ENCODE measurements at places on chromosomes 6 and 20.

DNA sequence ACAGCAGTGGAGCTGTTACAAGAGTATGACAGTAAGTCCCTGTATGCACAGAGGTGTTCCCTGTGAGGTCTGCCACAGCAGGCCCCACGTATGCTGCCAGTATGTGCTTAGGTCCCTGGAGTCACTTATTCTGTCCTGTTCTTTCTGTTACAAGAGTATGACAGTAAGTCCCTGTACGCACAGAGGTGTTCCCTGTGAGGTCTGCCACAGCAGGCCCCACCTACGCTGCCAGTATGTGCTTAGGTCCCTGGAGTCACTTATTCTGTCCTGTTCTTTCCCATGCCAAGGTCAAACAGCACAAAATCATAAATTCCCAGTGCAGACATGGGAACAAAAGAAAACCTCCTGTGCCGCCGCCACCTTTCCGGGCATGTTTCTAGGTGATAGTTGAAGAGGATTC, 192.2 kb downstream of the SASH1 start:
- DNase-seq = no peak

DNA sequence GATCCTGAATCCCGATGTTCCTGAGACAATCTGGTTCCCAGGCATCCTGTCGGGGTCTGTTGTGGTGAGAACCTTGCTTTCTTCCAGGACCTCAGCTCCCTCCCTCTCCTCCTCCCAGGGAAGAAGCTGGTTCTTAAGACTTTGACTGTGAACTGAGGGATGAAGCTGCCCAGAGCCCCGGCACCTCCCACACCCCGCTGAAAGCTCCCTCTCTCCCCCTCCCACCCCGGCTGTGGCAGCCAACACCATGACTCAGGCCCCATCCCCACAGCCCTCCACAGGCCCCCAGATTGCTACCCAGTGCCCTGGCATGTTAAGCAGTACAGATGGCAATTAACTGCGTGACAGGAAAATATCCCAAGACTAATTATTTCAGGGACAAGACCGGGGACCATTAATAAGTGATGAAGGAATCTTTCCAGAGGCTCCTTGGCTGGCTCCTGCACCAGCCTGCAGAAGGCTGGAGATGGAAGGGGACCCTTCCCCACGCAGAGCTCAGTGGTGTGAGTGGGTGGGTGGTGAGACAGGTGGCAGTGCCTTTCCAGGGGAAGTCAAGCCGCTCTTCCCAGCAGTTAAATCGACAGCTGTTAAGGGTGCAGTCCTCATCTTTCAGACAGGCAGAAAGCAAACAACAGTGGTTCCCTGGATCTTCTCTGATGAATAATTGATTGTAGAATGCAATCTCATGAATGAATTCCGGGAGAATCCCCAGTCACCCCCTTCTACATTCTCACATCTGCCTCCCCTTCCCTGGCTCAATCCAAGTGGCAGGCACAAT, 237.9 kb downstream of the LRFN2 start:
- DNase-seq = no peak

GRCh38 chr6:4446982-4447381, 311.6 kb upstream of the ECI2 start:
- no peak for DNase-seq

DNA sequence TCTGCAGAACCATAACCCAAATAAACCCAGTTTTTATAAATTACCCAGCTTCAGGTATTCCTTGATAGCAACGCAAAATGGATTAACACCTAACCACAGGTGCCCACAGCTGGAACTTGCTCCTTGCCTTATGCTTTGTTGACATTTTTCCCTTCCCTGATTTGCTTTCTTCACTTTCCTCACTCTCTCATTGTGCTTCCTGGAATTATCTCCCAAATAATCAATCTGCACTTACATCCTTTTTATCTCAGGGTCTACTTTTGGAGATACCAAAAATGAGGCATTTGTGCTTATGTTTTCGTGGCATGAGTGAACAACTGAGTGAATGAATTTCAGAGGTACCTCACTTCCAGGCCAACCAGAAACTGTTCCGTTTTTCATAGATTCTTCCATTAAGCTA, 374.3 kb downstream of the DOK5 start:
- DNase-seq = no peak

DNA sequence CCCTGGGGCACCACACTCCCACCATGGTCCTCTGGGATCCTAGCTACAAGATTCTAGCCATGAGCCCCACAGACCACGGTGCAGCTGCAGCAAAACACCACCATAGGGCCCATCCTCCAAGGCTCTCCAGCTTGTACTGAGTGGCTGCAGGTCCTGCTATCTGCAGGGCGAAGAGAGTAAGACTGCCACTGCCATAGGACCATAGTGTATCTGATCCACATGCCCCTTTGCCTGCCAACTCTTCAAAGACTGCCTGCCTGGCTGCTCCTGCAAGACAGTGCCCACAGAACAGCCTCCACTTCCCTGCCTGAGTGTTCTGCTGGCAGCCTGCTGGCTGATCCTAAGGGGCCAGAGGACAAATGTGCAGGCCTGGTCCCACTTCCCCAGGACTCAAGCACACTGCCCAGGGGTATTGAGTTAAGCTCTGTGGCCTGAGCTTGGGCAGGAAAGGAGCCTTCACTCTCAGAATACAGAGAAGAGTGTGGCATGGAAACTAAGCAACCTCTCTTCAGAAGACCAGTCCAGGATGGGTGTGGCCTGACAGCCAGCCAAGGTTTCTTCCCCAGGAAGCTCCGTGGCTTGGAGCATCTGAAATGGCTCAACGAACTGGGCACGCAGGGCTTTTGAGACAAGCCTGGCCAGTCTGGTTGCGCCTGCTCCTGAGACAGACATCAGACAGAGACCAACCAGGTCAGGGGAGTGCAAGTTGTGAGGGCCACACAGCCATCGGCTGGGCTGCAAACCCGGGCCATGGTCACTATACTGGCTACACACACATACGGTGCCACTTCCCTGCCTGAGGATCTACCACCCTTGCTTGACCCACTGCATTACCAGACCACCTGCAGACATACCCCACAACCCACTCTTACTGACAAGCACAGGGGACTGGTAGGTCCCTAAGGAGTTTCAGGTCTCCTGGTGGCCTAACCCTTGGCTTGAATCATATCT, 54.5 kb downstream of the RNGTT start:
- no peak for DNase-seq

DNA sequence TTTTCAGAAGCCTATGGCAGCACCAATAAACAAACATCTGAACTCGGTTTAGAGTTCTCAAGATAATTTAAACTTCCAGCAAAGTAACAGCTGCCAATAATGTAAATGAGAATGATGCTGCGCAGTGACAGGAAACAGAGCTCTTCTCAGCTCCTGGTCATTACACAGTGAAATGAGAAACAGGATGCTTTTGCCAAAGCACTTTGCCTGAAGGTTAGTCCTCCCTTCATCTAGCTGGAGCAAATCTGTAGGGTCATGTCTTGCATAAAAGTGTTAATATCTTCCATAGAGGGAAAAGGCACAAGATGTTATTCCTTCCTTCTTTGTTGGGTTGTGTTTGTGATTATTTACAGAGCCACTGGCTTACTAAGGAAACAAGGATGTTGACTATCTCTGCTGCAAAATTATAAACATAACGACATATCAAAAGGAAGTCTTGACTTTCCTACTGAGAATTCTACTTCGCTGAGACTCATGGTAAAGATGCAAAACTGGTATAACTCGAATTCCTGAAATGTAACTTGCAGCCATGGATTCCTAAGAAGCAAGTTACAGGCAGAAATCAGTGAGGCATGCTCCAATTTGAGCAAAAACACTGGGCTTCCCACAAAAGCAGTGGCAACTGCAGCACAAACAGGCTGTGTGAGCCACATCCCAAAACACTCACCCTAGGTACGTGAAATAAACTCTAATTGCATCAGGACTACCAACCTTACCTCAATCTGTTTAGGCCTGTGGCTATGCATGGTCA, 102.5 kb upstream of the BEND6 start:
- no peak for DNase-seq

- no peak for DNase-seq
Measured at GRCh38 chr6:4242601-4243000, 107.2 kb upstream of the ECI2 start.

- no peak for DNase-seq
Measured at GRCh38 chr20:57006411-57007170, 259.9 kb downstream of the BMP7 start.

GRCh38 chr6:38573801-38574395, 65.8 kb downstream of the BTBD9 start:
- no peak for DNase-seq
